H1 (cell line): ENCODE measurements at places on chromosomes 2 and 18.

DNA sequence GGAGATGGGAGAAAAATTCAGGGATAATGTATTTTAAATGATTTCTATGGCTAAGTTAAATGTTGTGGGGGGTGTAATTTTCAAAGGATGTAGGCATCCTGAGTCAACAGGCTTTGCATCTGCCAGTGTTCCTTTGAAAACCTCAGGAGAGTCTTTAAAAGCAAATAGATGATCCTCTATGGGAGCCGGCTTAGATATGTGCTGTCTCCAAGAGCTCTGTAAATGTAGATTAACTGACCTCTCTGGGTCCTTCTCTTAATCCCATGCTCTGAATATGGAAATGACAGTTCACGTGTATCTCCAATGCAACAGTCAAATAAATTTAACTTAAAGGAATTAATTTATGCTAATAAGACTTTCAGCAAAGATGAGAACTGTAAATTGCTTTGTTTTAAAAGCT is 292.7 kb downstream of the ERBB4 start:
- no peak for DNase-seq

DNA sequence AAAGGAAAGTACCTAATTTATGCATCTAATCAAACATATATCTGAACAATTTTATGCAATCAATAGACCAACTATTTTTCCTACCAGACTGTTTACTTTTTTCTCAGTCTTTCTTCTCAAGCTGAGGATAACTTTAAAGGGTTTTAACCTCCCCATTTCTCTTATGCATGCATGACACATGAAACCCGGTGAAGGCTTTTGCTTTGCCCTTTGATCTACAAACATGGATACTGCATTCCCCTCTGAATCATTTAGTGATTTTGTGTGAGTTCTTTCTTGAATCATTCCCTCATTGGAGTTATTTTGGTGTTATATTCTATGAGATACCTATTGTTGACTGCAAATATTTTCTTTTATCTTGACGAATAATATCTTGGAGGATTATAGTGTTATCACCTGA is 931.9 kb upstream of the CNTNAP5 start:
- no peak for DNase-seq

DNA sequence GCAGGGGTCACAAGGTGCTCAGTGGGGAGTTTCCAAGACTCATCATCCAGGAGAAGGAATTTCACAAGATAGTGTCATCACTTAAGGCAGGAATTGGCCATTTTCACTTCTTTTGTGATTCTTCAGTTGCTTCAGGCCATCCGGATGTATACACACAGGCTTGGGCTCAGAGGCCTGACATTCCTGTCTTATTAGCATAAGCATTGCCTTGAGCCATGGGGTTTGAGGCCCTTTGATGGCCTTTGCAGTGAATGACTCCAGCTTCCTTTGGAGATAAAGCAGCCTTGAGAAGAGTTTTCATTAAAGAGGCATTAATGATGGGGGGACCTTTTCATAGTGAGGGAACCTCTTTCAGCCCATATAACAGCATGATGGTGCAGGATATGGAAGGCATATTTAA is 366.0 kb upstream of the CNTNAP5 start:
- DNase-seq: no peak

- DNase-seq: no peak
Observed at GRCh38 chr18:38747153-38747552, 1181.6 kb upstream of the CELF4 start.

DNA sequence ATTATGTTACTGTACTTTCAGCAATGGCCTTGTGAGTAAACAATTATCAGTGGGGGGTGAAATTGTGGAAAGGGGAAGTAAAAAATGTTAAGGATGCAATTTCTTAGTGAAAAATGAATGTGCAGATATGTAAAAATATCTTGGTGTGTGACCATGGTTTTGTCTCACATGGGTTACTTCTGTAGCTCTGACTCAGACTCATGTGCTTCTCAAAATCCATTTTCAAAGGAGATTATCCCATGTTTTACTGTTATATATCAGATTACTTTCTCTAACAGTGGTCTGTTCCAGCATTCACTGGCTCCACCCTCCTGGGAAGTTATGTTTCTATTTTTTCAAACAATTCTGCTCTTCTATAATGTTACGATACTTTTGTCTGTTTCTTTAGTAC is 298.2 kb upstream of the COL3A1 start:
- no peak for DNase-seq

GRCh38 chr18:1585881-1586488 is 681.3 kb downstream of the ADCYAP1 start:
- DNase-seq: no peak

GRCh38 chr18:55858661-55859515 is 270.9 kb upstream of the TCF4 start:
- DNase-seq: no peak

DNA sequence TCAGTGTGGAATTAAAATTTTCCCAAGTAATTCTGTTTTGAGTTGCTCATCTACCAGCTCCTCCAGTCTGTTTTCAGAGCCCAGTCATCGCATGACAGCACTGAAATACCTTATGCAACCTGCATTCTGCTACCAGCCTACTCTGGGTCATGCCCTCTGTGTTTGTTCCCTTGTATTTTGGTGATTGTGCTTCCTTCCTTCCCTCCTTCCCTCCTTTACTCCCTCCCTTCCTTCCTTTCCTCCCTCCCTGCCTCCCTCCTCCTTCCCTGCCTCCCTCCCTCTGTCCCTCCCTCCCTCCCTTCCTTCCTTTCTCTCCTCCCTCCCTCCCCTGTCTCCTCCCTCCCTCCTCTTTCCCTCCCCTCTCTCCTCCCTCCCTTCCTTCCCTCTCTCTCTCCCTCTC is 289.6 kb downstream of the CDH2 start:
- no peak for DNase-seq
